Stimulated activated naive CD8-positive, alpha-beta T cell treated with anti-CD3 and anti-CD28 coated beads, Interleukin-15, amount 100 ng/mL, for 72 hours (primary cell): ENCODE measurements at places on chromosomes 3 and 15.
A peak's percentile ranks its signal among the peaks of the same experiment; 100 is the strongest.

DNA sequence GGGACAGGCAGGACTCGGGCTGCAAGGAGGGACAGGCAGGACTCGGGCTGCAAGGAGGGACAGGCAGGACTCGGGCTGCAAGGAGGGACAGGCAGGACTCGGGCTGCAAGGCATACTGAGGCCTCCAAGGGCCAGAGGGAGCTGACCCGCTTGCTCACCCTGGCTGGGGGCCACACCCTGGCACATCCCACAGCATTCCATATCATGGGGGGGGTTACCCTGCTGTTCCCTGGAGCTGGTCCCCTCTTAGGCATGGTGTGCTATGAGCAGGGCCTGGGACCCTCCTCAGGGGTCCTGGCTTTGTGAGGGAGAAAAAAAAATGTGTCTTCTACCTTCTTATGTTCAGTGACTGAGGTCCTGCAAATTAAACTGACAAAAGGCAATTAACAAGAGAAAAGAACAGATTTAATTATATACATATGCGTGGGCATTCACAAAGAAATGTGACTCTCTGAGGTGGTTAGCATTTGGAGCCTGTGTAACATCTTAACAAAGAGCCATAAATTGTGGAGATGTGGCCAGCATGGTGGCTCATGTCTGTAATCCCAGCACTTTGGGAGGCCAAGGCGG lies 97.6 kb upstream of the ALDH1A3 start:
- no peak for DNase-seq

DNA sequence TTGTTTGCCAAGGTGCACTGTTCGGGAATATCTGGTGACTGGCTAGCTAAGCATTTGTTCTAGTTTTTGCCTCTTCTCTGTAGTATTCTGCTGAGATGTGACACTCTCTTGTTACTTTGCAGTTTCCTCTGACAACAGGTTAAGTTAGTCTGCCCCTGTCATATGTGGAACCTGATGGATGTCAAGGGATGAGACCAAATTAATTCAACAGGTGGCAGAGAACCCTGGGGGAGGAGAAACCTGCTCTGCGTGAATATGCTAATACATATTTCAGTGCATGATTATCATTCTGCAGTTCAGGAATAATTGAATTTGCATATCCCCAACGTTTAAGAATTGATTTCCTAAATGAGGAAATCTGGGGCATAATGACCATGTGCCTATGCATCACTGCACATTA lies 777.3 kb downstream of the PDCD6IP start:
- DNase-seq: no peak

DNA sequence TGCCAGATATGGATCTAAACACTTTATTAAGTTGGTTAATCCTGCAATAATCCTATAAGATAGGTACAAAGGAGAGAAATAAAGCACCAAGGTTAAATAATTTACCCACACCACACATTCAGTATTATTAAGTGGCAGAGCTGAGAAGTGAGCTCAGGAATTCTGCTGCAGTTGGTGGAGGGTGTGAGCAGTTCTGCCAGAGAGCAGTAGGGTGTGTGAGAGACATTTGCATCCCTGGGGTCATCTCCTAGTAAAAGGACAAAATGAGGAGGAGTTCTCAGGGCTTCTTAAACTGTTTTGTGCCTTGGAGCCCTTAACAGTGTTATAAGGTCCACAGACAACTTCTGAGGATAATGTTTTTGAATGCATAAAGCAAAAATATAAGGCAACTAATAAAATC lies 484.5 kb downstream of the TAFA4 start:
- no peak for DNase-seq

DNA sequence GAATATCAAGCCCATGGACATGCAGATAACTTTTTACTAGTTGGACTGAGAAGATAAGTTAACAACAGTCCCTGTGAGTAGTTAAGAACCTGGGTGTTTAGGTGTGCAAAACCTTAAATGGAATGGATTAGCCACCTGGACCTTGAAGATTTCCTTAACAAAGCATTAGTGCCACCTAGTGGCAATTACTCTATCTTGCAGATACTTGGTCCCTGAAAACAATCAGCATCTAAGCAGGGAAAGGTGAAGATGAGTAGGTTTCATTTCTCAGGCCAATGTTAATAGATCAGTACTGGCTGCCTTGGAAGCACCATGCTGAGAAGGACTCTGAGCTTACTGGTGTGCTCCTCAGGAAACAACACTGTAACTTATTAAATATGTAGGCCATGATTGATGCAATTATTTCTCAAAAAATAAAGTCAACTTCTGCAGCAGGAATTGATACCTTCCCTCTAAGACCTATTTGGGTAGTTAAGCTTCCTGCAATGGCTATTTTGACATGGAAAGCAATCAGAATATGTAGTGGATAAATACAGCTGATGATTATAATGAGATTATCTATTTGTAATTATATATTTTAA lies 329.4 kb downstream of the TBC1D5 start:
- DNase-seq: peak; percentile 20

DNA sequence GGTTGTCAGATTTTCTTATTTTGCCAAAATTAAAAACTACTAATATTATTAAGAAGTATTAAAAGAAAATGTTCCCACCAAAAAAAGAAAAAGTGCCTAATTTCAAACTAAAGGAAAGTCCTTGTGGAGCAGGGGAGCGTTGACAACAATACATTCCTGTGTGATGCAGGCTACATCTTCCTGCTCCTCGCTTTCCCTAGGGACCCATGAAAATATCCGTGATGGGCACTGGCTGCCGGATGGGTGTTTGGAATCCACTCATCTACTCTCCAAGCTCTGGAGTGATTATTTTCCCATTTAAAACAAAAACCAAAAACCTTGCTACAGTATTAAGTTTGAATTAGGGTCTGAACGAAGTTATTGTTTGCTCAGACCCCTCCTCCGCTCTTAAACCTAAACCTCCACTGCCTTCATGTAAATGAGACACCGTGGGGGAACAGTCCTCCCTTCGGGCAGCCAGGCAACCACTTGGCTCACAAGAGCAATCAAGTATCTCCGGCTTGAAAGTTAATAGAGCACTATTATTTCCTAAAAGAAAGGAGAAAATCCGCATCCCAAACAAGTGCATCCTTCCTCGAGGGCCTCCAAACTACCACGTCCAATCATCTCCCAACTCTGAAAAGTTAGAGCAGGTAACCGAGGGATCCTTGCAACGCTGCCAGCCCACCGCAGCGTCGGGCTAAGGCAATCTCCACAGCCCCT lies 1.5 kb downstream of the ITGB5 start:
- no peak for DNase-seq

GRCh38 chr3:102106416-102107097 lies 257.2 kb downstream of the NFKBIZ start:
- peak; percentile 26 for DNase-seq

- DNase-seq: no peak
Measured at GRCh38 chr3:115403786-115404185, 219.5 kb upstream of the GAP43 start.

GRCh38 chr15:47466357-47466756 lies 250.9 kb upstream of the SEMA6D start:
- DNase-seq: no peak

- no peak for DNase-seq
Measured at GRCh38 chr3:102979682-102980354, 545.0 kb downstream of the ZPLD1 start.

DNA sequence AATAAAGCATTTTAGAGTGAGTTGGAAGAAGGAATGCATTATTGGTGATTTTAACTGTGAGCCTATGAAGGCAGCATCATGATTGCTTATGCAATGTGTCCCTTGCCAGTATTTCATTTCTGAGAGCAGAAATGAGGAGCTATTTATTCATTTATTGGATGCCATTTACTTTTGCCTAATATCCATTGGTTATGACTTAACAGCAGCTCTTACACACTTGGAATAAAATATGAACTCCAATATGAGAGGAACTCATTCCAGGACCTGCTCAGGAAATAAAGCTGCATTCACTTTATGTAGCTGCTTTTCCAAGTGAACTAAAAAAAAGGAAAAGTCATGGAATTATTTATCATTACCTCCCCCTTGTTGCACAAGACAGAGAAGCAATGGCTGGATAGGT lies 280.1 kb downstream of the LRTM1 start:
- no peak for DNase-seq

DNA sequence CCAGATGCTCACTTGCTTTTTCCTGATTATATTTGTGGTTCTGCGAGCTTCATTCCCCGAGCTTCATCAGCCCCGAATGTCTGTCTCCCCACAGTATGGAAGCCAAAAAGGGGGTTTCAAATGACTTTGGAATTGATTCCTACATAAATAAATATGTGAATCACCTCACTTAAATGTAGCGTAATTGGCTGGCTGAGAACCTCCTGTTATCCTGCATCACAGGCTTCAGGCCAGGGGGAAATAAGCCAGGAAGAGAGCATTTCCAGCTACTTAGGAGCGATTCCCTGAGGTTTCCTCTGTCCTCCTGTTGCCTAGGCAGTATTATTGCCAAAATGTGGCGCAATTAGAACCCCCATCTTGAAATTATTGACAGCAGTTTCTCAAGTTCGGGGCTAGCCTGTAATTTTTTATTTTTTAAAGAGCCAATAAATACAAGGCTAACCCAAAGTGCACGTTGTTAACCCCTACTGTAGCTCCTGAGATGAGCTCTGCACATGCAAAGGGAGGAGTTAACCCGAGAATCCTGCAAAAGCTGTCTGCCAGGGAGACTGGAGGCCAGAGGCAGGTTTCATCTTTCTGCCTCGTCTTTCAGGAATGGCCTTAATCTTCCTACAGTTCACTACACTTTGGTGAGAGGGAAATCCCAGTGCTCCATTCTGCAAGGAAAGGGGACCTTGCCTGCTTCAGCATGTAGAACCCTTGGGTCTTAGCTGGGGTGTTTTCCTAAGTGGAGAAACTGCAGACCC lies 148.2 kb downstream of the ADAMTS9 start:
- no peak for DNase-seq

DNA sequence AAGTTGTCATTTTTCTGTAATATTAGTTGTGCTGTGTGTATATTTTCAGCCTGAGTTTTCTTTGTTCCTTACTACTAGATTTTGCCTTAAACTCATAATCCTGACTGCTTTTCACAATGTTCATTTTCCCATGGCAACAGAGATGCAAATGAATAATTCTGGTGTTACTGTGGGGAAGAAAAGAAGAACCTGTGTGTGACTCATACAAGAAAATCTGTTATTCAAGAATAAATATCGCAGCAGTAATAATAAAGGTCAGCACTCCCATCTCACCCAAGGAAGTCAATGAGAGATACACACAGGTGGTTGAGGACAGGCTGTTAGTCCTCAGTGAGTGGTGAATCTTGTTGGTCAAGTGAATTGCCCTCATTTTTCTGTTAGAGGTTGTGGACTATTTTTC lies 656.6 kb upstream of the NAALADL2 start:
- DNase-seq: no peak

DNA sequence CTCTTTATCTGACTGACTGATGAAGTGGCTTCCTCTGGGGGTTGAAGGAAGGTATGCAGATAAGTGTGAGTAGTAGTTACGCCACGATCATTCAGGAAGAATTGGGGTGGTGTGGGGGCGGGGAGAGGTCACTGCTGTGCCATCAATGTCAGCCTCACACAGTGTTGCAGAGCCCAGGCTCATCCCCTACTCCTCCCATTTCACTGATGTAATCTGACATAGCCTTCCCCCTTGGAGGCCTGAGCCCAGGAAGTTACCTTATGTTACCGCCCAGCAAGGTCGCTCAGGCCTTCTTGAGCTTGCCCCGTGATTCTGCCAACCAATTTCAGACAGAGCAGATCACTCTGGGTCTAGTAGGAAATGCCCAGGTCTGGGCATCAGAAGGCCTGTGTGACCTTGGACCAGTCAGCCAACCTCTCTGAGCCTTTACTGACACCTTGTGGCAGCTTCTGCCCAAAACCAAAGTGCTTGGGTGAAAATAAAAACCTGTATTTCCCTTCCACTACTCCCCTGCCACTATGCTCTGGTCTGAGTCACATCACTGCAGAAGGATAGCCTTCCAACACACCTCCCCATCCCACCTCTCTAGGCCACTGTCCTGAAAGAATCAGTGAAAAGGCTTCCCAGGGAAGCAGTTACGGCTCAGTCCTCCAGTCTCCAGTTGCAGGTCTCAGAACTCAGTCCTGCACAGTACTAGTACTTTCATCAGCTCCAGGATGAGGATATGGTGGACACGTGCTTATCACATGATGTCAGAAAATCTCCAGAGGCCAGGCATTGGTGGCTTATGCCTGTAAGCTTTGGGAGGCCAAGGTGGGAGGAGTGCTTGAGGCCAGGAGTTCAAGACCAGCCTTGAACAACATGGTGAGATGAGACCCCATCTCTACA lies 28.1 kb upstream of the INSYN1 start:
- no peak for DNase-seq

- DNase-seq: peak; percentile 80
Measured at GRCh38 chr3:184543843-184544512, 17.6 kb upstream of the EPHB3 start.

GRCh38 chr15:70870051-70870450 lies 16.1 kb upstream of the LARP6 start:
- DNase-seq: no peak

GRCh38 chr3:109339197-109339596 lies 1.9 kb upstream of the DPPA4 start:
- no peak for DNase-seq

DNA sequence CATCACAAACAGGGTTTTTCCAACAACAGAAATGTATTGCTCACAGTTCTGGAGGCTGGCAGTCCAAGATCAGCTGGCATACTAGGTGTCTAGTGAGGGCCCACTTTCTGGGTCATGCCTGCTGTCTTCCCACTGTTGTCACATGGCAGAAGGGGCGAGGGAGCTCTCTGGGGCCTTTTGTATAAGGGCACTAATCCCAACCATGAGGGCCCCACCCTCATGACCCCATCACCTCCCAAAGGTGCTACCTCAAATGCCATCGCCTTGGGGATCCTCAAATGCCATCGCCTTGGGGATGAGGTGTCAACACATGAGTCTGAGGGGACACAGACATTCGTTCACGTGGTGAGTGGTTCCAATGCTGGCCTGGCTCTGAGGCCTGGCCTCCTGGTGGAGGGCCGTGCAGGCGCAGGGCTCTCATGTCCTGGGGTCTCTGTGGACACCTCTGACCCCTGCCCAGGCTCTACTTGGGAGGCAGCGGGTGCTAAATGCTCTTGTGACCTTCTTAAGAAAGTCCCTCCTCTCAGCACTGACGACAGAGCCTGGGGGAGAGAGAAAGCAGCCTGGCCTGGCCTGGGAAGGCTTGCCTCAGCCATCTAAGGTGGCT lies 16.8 kb downstream of the NUP210 start:
- DNase-seq: no peak

- no peak for DNase-seq
Measured at GRCh38 chr3:177781686-177782161, 584.4 kb upstream of the TBL1XR1 start.

DNA sequence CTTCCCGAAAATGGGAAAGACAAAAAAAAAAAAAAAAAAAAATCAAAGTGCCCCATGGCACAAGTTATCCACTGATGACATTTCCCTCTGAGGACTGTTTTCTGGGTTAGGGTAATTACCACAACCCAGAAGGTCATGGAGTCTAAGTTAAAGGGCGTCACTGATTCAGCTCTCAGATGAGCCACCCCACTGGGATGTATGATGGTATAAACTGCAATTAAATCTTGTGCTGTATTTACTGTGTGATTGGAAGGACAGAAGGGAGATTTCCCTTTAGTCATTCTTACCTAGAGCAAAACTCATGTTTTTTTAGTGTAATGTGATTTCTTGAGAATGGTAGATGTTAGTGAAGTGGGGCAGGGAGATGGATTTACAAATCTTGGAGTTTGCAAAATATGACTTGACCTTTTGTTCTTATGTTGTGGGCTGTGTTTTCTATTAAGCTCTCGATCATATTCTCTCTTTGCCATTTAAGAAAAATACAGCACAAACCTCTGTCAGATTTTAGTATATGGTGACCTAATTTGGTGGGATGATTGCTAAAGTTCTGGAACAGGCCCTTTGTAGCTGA lies 244.2 kb downstream of the PTPRG start:
- DNase-seq: no peak

GRCh38 chr15:58490086-58490887 lies 58.5 kb downstream of the LIPC start:
- no peak for DNase-seq

- DNase-seq: no peak
Measured at GRCh38 chr3:26229801-26230200, 392.8 kb upstream of the LRRC3B start.
